SIG-M5 (cell line): ENCODE measurements at places on chromosomes 12 and 14.

DNA sequence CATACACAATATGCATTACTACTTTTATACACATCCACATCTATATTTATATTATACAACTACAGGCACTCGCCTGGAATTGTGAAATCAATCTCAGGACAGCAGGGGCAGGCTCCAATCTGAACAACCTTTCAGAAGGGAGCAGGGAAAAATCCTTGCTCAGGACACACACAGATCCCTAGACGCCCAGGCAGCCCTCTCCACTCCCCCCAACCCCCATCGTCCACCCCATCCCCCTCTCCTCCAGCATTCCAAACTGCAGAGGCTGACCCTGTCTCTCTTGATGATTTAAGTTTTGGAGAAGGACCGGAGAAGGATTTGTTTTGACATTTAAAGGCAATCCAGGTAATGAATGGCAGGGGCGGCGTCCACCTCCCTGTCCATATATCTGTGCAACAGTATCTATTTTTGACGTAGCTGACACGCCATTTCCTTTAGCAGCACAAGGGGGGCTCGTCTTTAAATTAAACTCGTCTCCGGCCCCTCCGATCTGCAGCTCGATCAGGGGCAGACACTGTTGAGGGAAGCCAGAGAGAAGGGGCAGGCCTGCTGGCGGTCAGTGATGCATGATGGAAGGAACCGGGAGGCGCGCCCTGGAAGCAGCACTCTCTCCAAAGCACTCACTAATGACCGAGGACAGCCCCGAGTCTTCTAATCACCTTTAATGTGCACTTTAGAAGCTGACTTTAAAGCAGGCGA is 95.0 kb upstream of the TBX5 start:
- DNase-seq = no peak

- DNase-seq = no peak
Observed at GRCh38 chr12:25388183-25388582, 137.5 kb upstream of the KRAS start.

GRCh38 chr12:14883686-14884085 is 2.0 kb downstream of the MGP start:
- DNase-seq = no peak

- DNase-seq = no peak
Observed at GRCh38 chr12:6458281-6459003, 6.6 kb downstream of the TAPBPL start.

DNA sequence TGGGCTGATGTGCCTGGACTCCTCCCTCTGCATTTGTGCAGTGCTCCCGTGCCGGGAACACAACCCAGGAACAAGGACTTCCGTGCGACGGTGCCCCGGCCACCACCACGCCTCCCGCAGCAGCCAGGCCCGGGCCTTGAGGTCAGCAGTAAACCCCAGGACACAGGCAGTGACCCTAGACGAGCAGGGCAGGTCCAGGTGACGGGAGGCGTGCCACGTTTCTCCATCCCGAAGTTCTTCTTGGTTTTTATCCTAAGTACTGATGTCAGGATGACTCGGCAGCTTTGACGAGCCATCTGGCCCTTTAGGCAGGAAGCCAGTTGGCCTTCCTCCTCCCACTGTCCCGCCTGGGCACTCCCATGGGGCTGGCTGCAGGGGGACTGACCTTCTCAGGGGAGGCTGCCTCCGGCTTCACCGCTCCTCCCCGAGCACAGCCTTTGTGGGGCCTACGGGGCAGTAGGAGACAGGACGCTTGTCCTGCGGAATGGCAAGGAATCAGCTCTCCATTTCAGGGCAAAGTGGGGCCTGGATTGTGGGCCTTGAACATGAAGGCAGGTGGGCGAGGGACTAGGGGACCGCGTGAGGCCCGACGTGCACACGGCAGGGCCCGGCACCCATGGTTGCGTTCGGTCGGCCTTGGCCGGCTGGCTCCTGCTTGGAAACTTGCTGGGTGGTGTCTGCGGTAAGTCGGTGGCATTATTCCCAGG is 94.1 kb downstream of the FBXL14 start:
- DNase-seq = no peak

DNA sequence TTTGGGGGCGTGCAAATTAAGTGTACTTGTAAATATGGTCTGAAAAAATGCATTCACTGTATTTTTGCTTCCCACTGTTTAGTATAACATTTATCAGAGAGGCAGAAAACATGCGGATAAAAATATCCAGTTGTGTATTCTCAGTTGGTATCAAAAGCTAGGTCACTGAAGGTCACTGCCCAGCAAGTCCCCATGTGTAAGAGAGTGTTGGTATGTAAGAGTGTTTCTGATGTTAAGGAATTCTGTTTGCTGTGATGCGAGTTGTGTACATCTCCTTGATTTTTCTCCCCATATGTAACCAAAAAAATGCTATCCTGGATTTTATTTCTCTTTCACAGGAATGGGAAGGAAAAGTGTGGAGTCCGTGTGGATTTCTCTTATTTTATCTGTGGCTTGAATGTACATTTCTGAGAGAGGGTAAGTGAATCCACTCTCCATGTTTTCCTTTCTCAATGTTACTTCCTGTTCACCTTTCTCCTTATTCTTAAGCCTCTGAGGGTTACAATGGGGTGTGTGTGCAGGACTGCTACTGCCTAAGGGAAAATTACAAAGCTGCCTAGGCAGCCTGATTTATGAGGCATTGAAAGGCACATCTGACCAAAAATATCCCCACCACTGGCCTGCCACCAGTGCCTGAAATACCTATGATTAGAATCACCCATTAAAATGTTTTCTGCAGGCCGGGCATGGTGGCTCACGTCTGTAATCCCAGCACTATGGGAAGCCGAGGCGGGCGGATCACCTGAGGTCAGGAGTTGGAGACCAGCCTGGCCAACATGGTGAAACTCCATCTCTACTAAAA is 97.9 kb upstream of the USP44 start:
- no peak for DNase-seq

GRCh38 chr12:52277486-52278245 is 3.2 kb downstream of the KRT86 start:
- DNase-seq = no peak

GRCh38 chr12:119681728-119682638 is 14.1 kb downstream of the PRKAB1 start:
- DNase-seq = no peak

DNA sequence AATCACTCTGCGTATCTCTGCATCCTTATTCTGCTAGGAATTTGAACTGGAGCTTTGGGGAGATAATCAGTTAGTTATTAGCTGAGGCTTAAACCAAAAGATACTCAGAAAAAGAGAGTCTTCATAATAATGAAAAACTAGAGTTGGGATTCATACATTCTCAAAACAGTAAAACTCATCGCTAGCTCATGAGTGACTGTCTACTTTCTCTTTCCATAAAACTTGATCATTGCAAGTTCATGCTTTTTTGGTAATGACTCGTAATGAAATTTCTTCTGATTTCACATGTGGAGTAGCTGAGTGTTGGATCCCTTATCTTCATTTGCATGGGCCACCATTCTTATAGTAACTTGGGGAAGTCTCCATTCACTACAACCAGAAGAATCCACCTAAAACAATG is 397.7 kb downstream of the PDZRN4 start:
- DNase-seq = no peak

DNA sequence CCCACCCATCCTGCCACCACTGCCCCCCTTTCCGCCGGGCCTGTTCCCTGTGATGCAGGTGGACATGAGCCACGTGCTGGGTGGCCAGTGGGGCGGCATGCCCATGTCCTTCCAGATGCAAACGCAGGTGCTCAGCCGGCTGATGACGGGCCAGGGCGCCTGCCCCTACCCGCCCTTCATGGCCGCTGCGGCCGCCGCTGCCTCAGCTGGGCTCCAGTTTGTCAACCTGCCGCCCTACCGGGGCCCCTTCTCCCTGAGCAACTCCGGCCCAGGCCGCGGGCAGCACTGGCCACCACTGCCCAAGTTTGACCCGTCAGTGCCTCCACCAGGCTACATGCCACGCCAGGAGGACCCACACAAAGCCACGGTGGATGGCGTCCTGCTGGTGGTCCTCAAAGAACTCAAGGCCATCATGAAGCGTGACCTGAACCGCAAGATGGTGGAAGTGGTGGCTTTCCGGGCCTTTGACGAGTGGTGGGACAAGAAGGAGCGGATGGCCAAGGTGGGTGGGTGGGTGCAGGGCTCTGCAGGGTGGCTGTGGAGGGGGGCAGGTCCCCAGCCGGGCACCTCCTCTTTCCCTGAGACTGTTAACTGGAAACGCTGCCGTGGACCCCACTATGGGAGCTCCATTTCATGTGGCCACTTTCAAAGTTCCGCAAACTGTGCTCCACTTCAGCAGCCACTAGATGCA is 10.8 kb downstream of the SETD1B start:
- DNase-seq = no peak

DNA sequence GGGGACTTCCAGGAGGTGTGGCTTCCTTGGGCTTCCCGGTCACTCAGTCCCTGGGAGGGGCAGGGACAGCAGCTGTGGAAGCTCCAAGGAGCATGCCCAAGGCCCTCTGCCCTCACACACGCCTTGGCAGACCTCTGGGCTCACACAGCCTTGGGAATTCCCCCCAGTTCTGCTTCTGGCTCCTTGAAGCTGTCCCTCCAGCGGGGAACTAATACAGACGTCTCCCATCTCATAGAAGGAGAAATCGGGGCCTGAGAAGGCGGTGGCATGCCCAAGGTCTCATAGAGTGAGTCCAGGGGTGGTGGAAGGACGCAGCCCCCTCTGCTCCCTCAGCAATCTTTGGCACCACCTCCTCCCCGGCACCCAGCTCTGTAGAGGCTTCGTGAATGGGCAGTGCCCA is 15.7 kb upstream of the TMEM119 start:
- DNase-seq = no peak

GRCh38 chr12:95970905-95971304 is 25.2 kb downstream of the HAL start:
- no peak for DNase-seq

GRCh38 chr12:76080017-76080728 is 4.3 kb downstream of the NAP1L1 start:
- no peak for DNase-seq

DNA sequence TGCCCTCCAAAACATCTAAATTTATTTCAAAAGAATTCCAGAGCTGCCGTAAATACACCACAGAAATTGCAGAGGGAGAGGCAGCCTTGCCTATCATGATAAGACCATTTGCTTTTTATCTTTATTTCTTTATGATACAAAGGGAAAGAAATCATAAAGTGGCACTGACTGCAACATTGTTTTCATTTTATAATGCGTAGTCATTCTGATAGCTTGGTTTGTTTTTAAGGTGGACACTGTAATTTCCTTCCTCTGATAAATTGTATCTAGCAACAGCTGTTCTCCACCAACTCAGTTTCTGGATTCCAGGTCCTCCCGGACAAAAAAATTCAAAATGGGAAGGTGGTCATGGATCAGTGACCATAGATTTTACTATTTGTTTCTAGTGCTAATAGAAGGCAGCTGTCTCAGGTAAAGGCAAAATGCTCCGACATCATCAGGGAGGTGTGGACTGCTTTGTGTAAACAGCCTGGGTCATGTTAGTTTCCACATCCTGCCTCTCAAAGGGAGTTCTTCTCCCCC is 623 bp upstream of the TSPAN8 start:
- DNase-seq = no peak

DNA sequence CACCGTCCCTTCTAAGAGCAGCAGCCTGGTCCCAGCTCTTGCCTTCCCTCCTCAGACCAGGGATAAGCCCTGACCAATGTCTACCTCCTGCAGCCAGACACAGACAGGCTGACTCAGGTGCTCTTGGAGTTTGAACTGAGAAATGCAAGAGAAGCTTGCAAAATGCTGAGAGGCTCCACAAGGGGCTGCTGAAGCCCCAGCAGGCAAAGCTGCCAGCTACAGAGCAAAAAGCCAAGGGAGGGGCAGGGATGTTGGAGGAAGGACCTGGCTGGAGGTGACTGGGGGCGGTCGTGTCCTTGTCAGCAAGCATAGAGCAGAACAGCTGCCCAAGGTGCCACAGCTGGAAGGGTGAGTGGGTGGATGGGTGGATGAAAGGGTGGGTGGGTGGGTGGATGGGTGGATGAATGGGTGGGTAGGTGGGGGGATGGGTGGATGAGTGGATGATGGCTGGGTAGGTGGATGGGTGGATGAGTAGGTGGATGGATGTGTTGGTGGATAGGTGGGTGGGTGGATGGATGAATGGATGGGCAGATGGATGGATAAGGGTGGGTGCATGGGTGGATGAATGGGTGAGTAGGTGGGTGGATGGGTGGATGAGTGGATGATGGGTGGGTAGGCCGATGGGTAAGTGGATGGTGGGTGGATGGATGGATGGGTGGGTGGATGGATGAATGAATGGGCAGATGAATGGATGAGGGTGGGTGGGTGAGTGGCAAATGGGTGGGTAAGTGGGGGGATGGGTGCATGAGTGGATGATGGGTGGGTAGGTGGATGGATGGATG is 4.0 kb upstream of the INF2 start:
- no peak for DNase-seq

DNA sequence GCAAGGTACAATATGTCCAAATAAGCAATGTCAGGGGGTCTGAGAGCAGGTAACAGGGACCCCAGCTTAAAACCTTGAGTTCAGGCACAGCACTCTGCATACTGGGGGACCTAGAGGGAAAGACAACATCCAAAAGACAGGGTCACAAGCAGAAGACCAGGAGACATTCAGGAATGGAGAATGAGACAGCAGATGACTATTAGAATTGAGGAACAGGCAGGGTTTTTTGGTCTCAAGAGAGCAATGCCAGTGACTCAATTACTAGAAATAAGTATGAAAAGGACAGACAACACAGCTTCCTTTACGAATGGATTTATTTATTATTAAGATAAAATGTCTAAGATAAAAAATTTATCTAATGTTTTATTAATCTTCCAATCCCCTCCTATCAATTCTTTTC is 223.0 kb downstream of the PTPRO start:
- no peak for DNase-seq

- DNase-seq = no peak
Observed at GRCh38 chr12:59834659-59835474, 239.0 kb downstream of the SLC16A7 start.

DNA sequence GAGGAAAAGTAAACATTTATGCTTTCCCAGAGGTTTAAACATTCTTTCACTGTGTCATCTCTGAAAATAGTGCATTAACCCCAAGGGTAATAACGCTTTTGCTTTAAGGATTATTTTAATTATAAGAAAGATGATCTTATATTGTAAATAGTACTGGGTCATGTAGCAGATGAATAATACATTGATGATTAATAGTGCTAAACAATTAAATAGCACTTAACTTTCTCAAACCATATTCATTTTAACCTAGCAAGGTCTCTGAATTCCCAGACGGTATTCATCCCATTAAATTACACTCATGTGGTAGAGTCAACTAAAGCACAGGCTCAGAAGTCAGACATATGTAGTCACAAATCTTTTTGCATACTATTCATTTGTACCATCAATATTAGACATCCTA is 115.6 kb upstream of the FAR2 start:
- no peak for DNase-seq

DNA sequence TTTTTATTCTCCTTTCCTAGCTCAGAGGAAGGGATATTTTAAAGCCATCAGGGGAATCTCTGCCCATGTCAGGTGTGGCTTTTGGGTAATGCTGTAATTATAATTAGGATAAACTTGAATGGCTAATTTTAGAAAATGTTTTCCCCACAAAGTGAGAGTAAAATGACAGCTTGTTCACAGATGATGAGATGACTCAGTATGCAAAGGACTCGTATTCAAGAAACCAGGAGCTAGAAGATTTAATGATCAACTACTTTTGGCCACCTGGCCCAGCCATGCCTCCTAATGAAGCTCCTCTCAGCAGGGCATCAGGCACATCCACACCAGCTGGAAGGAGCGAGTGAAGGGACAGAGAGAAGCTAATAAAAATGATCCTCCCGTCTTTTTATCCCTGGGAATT is 29.0 kb upstream of the PLEKHG7 start:
- DNase-seq = no peak

- no peak for DNase-seq
Observed at GRCh38 chr14:100072783-100073346, 7.6 kb downstream of the EVL start.
